Forelimb muscle (tissue), 1 donor: ENCODE measurements at places on chromosomes 1 and 21.

- DNase-seq, result no peak
Measured at GRCh38 chr1:89462250-89462649, 62.4 kb upstream of the LRRC8B start.

DNA sequence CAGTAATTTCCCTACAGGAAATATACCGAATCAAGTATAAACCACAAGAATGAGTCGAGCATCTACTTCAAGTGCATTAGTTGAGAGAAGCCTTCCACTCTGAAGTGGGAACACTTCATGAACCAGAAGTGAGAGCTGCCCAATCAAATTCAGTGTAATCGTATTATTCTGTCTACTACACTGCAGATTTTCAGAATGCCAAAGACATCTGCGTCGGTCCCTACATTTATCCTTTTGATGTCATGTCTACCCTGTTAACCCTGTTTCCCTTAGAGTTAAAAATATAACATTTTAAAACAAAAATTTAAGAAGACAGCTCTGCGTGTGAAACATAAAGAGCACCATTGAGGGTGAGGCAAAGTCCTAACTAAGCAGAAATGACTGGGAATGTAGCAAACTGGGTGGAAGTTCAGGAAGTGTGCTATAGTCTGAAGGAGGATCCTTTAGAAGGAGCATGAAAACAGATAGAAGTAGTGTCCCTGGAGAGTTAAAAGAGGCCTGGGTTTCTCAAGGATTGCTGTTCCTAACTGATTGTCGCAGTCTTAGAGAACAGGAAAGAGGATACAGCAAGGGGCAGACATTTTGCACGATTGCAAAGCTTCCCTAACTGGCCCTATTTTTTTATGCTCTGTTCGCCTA lies 291.2 kb downstream of the PTPRC start:
- DNase-seq, result no peak

DNA sequence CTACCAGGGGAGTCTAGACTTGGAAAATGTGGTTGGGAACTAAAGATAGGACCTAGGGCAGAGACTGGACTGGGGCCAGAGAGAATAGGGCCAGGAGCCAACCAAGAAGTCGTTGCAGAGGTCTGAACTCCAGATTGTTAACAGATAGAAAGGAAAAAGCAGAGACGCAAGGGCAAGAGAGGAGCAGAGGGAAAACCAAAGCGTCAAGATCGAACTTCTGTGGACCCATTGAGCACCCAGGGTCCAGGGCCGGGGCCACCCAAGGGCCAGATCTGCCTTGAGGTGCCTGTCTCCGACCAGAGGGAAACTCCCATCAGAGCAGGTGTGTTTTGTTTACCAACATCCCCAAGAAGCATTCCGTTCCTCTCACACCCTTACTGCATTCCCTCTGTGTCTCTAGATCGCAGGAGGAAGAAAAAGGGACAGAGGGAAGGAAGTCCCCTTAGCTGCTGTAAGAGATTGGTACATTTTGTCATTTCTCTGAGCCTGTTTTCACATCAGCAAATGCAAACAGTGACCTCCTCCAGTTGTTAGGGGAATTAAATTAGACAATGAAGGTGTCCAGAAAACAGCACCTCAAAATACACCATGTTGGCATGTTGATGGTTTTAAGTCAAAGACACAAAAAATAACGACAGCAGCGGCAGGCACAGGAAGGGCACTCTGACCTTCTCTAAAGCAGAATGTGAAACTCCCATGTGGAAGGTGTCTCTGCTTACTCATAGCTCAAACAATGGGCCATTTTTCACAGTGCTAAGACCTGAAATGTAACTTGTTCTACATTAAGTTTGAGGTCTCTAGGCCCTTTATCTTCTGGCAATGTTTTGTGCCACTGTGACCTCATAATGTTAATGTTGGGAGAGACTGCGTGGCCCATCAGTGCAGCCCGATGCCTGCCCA lies 105.8 kb upstream of the RAB4A start:
- DNase-seq, result no peak

GRCh38 chr1:9472386-9473031 lies 66.8 kb upstream of the SLC25A33 start:
- no peak for DNase-seq

GRCh38 chr1:11594222-11594621 lies 60.0 kb downstream of the FBXO2 start:
- DNase-seq, result no peak

- DNase-seq, result no peak
Measured at GRCh38 chr1:209607795-209608178, 24.3 kb downstream of the CAMK1G start.

- no peak for DNase-seq
Measured at GRCh38 chr1:228392111-228392936, 14.3 kb downstream of the TRIM11 start.

DNA sequence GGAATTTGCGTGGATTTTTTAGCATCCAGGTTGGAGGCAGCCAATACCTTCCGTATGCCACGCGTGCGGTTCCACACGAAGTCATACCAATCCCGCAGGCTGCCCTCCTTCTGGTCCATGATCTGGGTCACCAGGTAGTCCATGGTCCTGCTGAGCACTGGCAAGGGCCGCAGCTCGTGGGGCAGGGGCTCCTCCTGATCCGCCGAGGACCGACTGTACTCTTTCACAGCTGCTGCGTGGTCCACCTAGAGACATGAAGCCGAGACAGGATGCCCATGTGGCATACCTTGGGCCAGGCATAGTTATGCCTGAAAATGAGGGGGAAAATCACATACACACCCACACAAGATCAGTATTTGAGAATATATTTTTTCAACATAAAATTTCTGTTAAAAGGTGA lies 12.1 kb downstream of the MCM3AP start:
- no peak for DNase-seq

DNA sequence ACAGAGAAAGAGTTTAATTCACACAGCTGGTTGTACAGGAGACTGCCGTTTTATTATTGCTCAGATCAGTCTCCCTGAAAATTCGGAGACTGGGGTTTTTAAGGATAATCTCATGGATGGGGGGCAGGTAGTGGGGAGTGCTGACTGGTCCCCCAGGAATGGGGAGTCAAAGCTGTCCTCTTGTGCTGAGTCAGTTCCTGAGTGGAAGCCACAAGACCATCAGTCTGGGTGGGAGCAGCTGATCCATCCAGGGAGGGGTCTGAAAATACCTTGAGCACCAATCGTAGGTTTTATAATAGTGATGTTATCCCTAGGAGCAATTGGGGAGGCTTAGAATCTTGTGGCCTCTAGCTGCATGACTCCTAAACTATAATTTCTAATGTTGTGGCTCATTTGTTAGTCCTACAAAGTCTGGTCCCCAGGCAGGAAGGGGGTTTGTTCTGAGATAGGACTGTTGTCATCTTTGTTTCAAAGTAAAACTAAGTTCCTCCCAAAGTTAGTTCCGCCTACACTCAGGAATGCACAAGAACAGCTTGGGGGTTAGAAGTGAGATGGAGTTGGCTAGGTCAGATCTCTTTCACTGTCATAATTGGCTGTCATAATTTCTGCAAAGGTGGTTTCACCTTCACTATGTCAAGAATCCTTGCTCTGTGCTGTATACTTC lies 50.3 kb downstream of the TRAF5 start:
- no peak for DNase-seq
